ENCODE measurements at places on chromosomes 6 and 20. TPM values are rescaled to one million over a fixed set of nuclear protein-coding genes. Genes with fewer than 3 reads are reported as not detected.

CRIP3 gene
- total RNA-seq, result 0.27 TPM

GSTA4 gene
- total RNA-seq, result 4.8 TPM

PCK1 gene
- total RNA-seq, result not detected

LY6G6F gene
- total RNA-seq, result not detected

TFEB gene
- total RNA-seq, result 20.5 TPM

CD40 gene
- total RNA-seq, result 3.2 TPM

CNKSR3 gene
- not detected for total RNA-seq

HLA-DOB gene
- total RNA-seq, result 8.1 TPM

CD2AP gene
- 28.2 TPM for total RNA-seq

SNAI1 gene
- total RNA-seq, result 0.51 TPM

MYMX gene
- total RNA-seq, result not detected

VNN1 gene
- not detected for total RNA-seq

APCDD1L gene
- not detected for total RNA-seq

FGD2 gene
- total RNA-seq, result 7.6 TPM

ARMH2 gene
- 1.6 TPM for total RNA-seq

EMILIN3 gene
- 0.10 TPM for total RNA-seq

HRH3 gene
- not detected for total RNA-seq

KIAA1755 gene
- not detected for total RNA-seq

SLC13A3 gene
- total RNA-seq, result 0.12 TPM

CBLN4 gene
- not detected for total RNA-seq

PRICKLE4 gene
- total RNA-seq, result not detected

HUS1B gene
- total RNA-seq, result 2.6 TPM

THBS2 gene
- not detected for total RNA-seq
